ENCODE measurements at places on chromosomes 1 and 21.
A peak's percentile ranks its signal among the peaks of the same experiment; 100 is the strongest.

GRCh38 chr1:49331066-49331852 lies 554.6 kb upstream of the BEND5 start:
- peak overlapping the region; percentile 29 for H3K4me3 ChIP-seq
- H3K4me1 ChIP-seq: no peaks in the 10 kb centered on the region
- no peaks in the 10 kb centered on the region for H3K36me3 ChIP-seq
- DNase-seq: peak; percentile 16
- no peak overlapping the region for H3K27ac ChIP-seq

DNA sequence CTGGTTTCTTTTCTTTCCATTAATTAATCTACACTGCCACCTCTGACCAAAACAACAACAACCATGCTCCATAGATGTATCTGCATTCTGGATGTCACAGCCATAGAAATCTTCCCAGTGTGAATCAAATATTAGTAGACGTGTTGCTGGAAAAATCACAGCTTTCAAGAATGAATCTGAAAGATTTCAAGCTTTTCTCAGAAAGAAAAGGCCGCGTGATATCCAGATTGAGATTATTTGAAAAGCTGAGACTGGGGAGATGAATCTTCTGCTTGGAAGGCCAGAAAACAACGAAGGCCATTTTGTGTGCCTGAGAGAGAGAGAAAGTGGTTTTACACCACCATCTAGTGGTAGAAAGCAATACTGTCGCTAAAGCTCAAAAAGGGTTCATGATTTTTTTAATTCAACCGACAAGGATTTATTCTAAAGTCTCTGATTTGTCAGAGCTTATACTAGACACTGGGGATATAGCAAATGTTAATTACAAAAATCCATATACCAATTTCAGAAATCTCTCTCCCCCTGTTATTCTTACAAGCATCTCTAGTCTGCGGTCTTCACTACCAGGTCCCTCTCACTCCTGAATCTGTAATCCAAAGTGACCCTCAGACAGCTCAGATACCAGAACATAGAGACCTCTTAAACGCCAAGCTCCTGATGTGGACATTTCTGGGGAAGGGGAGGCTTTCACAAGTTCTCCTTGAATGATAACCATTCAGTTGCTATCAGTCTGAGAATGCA lies 87.5 kb upstream of the SGIP1 start:
- H3K27ac ChIP-seq: no peak overlapping the region
- no peaks in the 10 kb centered on the region for H3K27me3 ChIP-seq
- no peak overlapping the region for H3K4me3 ChIP-seq
- peaks cover 7% of the 10 kb centered on the region for H3K4me1 ChIP-seq
- no peaks in the 10 kb centered on the region for H3K36me3 ChIP-seq

GRCh38 chr1:39754906-39755504 lies 16.1 kb downstream of the OXCT2 start:
- H3K27me3 ChIP-seq: no peaks in the 10 kb centered on the region
- no peak overlapping the region for H3K27ac ChIP-seq
- DNase-seq: peak; percentile 62
- H3K4me1 ChIP-seq: no peaks in the 10 kb centered on the region

DNA sequence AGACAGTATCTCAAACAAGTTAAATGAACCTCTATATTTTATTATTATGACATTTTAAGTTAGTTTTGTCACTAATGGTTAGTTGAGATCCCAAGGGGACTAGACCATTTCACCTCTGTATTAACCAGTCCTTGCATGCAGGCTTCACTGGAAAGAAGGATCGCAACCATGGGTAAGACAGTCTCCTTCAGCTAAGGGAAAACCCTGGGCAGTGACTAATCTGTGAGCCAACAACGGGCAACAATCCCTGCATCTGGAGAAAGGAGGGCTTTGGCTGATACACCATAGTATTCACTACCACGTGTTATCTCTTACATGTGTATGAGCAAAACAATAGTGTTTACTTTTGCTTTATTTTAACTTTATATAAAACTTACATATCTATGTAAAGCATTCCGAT lies 708.8 kb upstream of the CHRM3 start:
- H3K4me3 ChIP-seq: no peak overlapping the region
- DNase-seq: no peak
- H3K27ac ChIP-seq: no peak overlapping the region

GRCh38 chr1:17162941-17163340 lies 42.0 kb upstream of the PADI1 start:
- no peak for DNase-seq
- no peak overlapping the region for H3K4me3 ChIP-seq
- H3K27ac ChIP-seq: no peak overlapping the region
- H3K27me3 ChIP-seq: no peaks in the 10 kb centered on the region
- no peaks in the 10 kb centered on the region for H3K36me3 ChIP-seq
- H3K4me1 ChIP-seq: no peaks in the 10 kb centered on the region

- H3K4me3 ChIP-seq: no peak overlapping the region
- H3K4me1 ChIP-seq: no peaks in the 10 kb centered on the region
- H3K36me3 ChIP-seq: no peaks in the 10 kb centered on the region
- no peaks in the 10 kb centered on the region for H3K27me3 ChIP-seq
- H3K27ac ChIP-seq: no peak overlapping the region
Observed at GRCh38 chr1:53345996-53346813, 18.3 kb upstream of the LRP8 start.

DNA sequence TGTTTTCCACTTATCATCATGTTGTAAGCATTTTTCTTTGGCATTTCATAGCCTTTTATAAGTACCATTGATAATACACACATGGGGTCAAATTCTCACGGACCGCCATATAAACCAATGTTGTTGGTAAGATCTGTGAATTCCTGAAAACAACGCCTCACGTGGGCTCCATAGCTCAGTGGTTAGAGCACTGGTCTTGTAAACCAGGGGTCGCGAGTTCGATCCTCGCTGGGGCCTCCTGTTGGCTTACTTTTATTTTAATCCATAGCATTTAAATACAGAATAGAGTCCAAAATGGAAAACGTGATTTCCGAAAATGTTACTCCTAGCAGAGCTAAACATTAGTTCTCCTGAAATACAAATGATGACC lies 83.1 kb downstream of the HHIPL2 start:
- H3K27ac ChIP-seq: peak overlapping the region; percentile 89
- H3K4me3 ChIP-seq: peak overlapping the region; percentile 53

GRCh38 chr1:201652181-201652580 lies 113.3 kb downstream of the NAV1 start:
- peaks cover 35% of the 10 kb centered on the region for H3K4me1 ChIP-seq
- no peaks in the 10 kb centered on the region for H3K36me3 ChIP-seq
- H3K4me3 ChIP-seq: no peak overlapping the region
- H3K27me3 ChIP-seq: no peaks in the 10 kb centered on the region
- no peak overlapping the region for H3K27ac ChIP-seq

DNA sequence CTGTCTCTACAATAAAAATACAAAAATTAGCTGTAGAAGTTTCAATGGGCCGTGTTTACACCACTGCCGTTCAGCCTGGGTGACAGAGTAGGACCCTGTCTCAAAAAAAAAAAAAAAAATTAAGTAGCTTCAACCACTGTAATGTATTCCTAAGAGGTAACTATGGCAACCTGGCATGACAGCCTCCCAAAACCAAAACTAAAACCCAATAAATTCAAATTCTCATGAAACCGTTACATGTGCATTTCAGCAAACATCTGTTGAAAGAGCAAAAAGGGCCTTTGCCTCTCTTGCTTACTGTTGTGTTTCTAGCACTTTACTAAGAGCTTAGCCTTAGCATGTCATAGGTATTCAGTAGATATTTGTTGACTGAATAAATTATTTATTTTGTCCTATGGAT lies 33.5 kb downstream of the ODR4 start:
- no peak overlapping the region for H3K27ac ChIP-seq
- no peaks in the 10 kb centered on the region for H3K36me3 ChIP-seq
- H3K4me1 ChIP-seq: no peaks in the 10 kb centered on the region
- no peaks in the 10 kb centered on the region for H3K27me3 ChIP-seq

DNA sequence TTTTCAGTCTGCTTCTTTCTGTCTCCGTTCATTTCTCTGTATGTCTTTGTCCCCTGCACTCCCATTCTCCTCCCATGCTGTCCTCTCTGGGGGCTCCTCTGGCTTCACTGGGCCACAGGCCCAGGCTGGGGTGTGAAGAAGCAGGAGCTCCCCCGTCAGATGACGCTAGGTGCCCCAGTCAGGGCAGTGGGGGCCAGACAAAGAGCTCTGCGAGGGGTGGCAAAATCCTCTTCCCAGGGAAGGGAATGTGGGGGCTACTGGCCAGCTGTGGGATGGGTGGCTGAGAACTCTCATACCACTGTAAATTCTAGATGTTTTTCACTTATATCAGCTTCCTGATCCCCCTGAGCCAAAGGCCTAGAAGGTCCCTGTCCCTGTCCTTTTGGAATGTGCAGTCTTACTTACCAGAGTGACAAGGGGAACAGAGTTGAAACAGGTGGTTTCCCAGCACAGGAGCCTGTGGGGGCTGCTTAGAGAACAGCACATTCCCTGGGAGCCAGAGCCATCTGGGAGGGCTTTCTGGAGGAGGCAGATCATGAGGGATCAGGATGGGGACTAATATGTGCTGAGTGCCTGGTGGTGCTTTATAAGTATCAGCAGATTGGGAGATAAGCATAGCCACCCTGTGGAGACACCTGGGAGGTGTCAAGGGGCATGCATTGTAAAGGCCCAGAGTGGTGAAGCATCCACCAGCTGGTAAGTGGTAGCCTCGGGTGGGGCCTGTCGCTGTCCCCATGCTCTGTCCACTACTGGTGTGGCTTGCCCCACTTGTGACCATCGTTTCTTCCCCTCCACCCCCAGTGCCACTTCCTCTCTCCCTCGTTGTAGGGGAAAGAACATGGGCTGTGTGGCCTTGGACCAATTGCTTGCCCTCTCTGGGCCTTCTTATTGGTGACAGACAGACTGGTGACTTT lies 10.1 kb upstream of the PADI1 start:
- no peak overlapping the region for H3K27ac ChIP-seq
- H3K4me1 ChIP-seq: no peaks in the 10 kb centered on the region
- H3K4me3 ChIP-seq: no peak overlapping the region
- no peak for DNase-seq
- no peaks in the 10 kb centered on the region for H3K36me3 ChIP-seq
- no peaks in the 10 kb centered on the region for H3K27me3 ChIP-seq

GRCh38 chr1:80048716-80049115 lies 1042.2 kb upstream of the ADGRL4 start:
- no peak overlapping the region for H3K4me3 ChIP-seq
- H3K4me1 ChIP-seq: no peaks in the 10 kb centered on the region
- no peaks in the 10 kb centered on the region for H3K27me3 ChIP-seq

DNA sequence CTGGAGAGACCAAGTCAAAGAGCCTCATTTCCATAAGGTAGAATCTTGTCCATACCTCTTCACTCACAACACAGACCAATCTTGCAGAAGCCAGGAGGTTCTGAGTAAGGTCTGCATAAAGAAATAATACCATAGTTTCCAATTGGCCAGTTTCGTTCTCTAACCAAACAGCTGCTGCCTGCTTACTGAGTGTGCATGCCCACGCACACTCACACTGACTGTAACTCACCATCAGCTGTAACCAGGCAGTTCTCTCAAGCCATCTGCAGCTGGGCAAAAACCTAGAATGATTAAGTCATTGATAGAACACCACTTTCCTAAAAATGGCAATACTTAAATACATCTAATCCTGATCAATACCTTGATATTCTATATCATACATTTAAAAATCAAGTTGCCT lies 106.6 kb upstream of the VAV3 start:
- no peak overlapping the region for H3K4me3 ChIP-seq
- no peaks in the 10 kb centered on the region for H3K27me3 ChIP-seq
- DNase-seq: no peak
- H3K4me1 ChIP-seq: no peaks in the 10 kb centered on the region

- DNase-seq: no peak
- H3K27me3 ChIP-seq: no peaks in the 10 kb centered on the region
- no peaks in the 10 kb centered on the region for H3K36me3 ChIP-seq
- no peaks in the 10 kb centered on the region for H3K4me1 ChIP-seq
Observed at GRCh38 chr1:10733474-10734366, 62.7 kb downstream of the CASZ1 start.

GRCh38 chr1:33346927-33347649 lies 26.2 kb upstream of the A3GALT2 start:
- H3K36me3 ChIP-seq: no peaks in the 10 kb centered on the region
- H3K27ac ChIP-seq: peak overlapping the region; percentile 86
- H3K4me1 ChIP-seq: peaks cover 24% of the 10 kb centered on the region
- no peaks in the 10 kb centered on the region for H3K27me3 ChIP-seq
- DNase-seq: no peak

DNA sequence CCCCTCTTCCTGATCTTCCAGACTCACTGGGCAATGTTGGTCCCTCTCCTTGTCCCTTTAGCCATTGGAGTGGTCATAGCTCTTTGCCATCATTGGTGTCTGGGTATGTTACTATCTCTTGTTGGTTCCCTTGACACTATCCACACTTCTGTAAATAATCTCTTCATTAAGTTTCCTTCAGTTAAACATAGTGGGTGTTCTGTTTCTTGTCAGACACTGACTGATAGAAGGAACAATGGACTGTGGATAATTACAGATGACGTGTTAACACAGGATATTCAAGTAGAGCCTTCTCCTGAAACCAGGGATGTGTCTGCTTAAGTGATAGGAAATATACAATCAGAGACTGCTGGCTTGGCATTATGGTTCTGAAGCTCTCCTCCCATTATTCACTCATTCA lies 458.3 kb upstream of the USP24 start:
- peaks cover 14% of the 10 kb centered on the region for H3K4me1 ChIP-seq
- no peak overlapping the region for H3K27ac ChIP-seq
- no peak overlapping the region for H3K4me3 ChIP-seq
- H3K27me3 ChIP-seq: no peaks in the 10 kb centered on the region
- DNase-seq: no peak

DNA sequence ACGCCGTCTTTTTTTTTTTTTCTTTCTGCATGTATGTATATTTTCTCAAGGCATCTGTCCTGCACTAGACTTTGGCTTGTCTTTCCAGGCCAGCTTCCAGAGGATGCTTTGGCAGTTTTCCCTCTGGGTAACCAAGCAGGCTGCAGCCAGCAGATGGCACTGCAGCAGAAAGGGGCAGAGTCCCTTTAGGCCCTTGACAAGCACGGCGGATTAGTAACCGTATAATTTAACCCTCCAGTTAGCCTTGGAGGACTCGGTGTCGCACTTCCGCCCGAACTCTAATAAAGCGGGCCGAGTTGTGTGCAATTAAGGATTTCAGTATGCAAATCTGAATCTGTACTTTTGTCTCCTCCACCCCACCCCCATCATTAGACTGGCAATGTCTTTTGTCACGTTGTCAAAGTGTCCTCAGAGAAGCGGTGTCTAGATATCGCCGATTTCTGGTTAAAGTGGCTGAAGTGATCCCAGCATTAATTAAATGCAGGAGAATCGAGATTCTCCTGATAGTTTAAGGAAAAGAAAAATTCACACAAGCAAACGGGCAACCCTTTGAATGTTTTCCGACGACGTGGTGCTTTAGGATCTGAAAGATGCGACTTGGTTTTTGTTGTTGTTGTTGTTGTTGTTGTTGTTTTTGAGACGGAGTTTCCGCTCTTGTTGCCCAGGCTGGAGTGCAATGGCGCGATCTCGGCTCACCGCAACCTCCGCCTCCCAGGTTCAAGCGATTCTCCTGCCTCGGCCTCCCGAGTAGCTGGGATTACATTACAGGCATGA lies 1.1 kb upstream of the TMEM167B start:
- H3K4me1 ChIP-seq: peaks cover 14% of the 10 kb centered on the region
- H3K36me3 ChIP-seq: no peaks in the 10 kb centered on the region
- DNase-seq: peak; percentile 74
- H3K27me3 ChIP-seq: no peaks in the 10 kb centered on the region

- H3K27me3 ChIP-seq: no peaks in the 10 kb centered on the region
- H3K4me3 ChIP-seq: no peak overlapping the region
- no peaks in the 10 kb centered on the region for H3K4me1 ChIP-seq
- H3K27ac ChIP-seq: no peak overlapping the region
Observed at GRCh38 chr1:217026531-217026930, 303.3 kb upstream of the ESRRG start.

GRCh38 chr1:17135530-17135929 lies 16.3 kb upstream of the PADI2 start:
- no peaks in the 10 kb centered on the region for H3K27me3 ChIP-seq
- H3K4me1 ChIP-seq: no peaks in the 10 kb centered on the region
- H3K36me3 ChIP-seq: no peaks in the 10 kb centered on the region
- no peak overlapping the region for H3K4me3 ChIP-seq
- DNase-seq: no peak

All from testis (tissue), 5 donors.